ENCODE measurements at places on chromosomes 7 and 10. TPM values are rescaled to one million over a fixed set of nuclear protein-coding genes. Genes with fewer than 3 reads are reported as not detected.

DNA sequence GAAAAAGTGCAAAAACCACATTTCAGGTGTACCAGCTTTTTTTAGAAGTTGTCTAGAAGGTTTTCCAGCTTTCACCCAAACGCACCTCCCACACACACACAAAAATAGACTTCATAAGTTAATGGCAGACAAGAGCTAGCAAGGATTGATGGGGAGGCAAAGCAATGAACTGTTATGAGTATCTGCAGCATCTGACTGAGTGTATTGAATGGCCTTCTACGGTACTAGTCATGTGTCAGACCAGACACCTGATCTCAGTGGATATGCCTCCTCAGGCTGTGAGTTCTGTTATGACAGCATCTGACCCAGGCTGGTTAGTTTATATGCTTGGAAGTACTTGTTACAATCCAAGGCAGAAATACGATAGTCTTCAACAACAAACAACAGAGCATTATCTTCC is 406.1 kb upstream of the AUTS2 start:
- no peak for DNase-seq

DNA sequence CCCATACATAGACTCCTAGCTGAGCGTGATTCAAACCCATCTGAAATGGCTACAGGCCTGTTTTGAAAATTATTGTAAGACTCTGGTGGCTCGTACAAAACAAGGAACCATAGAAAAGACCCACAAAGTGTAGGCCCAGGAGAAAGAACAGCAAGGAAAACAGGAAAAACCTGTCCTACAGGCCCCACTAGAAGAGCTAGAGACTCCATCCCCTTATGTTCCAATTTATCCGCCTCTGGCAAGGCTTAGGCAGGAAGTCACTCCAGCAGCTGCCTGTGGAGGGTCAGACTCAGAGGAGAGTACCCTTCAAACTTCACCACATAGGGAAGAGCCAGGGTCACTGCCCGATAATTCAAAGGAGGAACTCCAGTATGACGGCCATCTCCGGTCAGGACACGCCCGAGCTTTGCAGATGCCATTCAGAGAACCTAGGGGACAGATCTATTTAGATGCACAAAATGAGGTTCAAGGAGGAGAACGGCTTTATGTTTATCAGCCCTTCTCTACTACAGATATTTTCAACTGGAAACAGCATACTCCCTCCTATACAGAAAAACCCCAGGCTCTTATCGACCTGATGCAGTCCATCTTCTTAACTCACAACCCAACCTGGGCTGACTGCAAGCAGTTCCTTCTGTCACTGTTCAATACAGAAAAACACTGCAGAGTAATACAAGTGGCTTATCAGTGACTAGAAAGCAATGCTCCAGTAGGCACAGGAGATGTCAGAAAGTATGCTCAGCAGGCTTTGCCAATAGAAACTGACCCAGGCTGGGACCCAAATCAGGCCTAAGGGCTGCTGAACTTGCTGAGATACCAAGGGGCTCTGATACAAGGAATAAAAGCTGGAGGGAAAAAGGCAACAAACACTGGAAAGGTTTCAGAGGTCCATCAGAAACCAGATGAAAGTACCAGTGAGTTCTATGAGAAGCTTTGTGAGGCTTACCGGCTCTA is 8.6 kb upstream of the ZNF33B start:
- no peak for DNase-seq

The PDK4 gene
- total RNA-seq: 0.18 TPM

The NOS3 gene
- total RNA-seq: 9.6 TPM

- DNase-seq: no peak
These were observed 336.4 kb upstream of the TMEM229A start for GRCh38 chr7:124369310-124369709.

- DNase-seq: no peak
These were observed 193.2 kb downstream of the CYP26A1 start for GRCh38 chr10:93266858-93267257.

The FAM25C gene
- total RNA-seq: not detected

Measured in T-helper 17 cell (primary cell).